Muscle of leg (tissue), 16 donors: ENCODE measurements at places on chromosomes 2 and 18. TPM values are rescaled to one million over a fixed set of nuclear protein-coding genes. Genes with fewer than 3 reads are reported as not detected.

DNA sequence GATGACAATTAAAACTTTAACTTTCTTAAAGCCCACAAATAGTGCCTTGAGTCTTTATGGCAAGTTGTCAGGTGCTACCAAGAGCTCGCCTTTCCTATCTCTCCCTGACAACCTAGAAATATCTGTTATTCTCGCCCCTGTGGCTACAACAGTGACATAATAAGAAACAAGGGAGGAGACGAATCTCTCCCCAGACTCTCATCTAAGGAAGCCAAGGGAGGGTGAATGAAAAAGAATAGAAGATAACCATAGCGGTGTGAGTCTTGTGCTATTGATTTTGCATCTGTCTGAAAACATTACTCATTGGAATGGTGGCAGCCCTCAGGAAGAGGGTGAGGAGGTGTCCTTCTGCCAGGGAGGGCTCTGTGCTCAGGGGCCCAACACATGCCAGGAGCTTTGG lies 114.3 kb downstream of the ALK start:
- DNase-seq, result no peak

GRCh38 chr2:44936715-44937687 lies 4.5 kb upstream of the SIX3 start:
- DNase-seq, result no peak

DNA sequence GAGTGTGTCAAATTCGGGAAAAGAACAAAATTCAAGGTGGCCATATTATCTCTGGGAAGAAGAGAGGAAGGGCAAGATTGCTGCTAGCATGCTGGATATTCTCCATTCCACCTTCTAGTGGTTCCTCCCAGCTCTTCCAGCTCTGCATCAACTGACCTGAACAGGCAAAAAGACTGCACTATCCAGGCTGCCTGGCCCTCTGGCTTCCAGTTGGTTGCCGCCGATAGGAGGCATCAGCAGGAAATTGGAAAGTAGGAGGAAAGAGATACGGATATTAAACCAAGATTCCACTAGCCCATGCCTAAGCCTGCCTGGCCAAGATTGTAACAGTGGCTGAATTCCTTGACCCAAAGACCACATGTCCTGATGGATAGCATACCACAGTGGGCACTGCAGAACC lies 1.7 kb upstream of the RTTN start:
- no peak for DNase-seq

DNA sequence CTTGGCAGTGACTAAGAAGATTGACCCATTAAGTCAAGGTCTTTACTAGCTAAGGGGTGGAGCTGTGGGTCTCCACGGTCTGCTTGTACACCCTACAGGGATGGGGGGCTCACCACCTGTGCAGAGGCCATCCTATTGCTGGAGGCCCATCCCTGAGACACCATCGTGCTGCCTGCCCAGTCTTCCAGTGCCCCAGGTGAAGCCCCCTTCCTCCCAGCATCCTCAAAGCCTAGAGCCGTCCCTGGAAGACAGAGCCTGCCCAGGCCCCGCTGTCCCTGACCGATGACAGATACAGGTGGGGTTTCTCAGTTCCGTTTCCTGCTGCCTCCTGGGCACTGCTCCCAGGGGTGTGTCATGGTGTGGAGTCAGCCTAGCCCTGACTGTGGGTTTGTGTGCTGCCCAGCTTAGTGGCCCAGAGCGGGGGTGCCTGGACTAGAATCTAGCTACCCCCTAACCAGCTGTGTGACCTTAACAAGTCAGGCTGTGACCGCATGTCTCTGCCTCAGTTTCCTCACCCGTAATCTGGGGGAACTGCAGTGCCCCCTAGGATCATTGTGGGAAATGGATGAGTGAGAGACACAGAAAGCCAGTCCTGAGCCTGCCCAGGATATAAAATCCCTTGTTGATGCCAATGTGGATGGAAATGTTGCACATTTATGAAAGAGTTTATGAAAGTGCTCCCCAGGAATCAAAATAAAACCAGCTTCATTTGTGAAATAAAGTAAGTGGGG lies 2.0 kb downstream of the OTOS start:
- no peak for DNase-seq

Gene ZBTB7C
- polyA plus RNA-seq, result 4.3 TPM

Gene ABCG8
- not detected for polyA plus RNA-seq

Gene ACTR3
- polyA plus RNA-seq, result 116 TPM

Gene FEV
- 0.54 TPM for polyA plus RNA-seq

Gene CAPN13
- polyA plus RNA-seq, result not detected

Gene FRZB
- polyA plus RNA-seq, result 4.5 TPM

Gene SERPINB13
- polyA plus RNA-seq, result not detected
